ENCODE measurements at places on chromosomes 11 and 22.

DNA sequence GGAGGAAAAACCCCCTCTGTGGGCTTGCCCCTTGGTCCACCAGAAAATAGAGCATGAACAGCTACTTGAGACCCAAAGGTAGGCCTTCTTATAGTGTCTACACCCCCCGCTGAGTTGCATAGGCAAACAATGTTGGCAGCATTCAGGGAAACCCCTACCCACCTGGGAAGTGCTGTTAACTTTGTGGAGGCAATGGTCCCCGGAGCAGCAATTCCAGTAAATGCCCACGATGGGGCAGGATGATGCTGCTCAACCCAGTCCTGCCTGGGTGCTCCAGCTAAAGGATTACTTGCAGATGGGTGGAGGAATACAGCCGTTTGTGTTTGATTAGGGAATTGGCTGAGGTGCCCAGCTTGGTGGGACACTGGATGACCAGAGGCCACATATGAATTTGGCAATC is 381.3 kb upstream of the ANO5 start:
- DNase-seq, result no peak

DNA sequence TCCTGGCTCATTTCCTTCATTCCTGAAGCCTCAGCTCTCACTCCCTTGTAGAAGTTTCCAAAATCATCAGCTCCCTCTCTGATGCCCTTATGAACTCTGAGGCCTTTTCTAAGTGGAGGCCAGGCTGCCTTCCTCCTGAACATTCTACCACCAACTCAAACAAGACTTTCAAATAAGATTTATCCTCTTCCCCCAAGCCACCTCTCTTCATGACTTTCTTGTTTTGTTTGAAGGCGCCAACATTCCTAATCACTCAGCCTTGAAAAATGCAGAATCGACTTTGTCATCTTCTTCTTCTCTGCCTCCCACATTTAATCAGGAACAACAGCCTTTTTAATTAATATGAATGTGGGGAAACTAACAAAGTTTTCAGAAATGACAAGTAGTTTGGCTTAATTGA is 927.9 kb downstream of the OPCML start:
- DNase-seq, result no peak

DNA sequence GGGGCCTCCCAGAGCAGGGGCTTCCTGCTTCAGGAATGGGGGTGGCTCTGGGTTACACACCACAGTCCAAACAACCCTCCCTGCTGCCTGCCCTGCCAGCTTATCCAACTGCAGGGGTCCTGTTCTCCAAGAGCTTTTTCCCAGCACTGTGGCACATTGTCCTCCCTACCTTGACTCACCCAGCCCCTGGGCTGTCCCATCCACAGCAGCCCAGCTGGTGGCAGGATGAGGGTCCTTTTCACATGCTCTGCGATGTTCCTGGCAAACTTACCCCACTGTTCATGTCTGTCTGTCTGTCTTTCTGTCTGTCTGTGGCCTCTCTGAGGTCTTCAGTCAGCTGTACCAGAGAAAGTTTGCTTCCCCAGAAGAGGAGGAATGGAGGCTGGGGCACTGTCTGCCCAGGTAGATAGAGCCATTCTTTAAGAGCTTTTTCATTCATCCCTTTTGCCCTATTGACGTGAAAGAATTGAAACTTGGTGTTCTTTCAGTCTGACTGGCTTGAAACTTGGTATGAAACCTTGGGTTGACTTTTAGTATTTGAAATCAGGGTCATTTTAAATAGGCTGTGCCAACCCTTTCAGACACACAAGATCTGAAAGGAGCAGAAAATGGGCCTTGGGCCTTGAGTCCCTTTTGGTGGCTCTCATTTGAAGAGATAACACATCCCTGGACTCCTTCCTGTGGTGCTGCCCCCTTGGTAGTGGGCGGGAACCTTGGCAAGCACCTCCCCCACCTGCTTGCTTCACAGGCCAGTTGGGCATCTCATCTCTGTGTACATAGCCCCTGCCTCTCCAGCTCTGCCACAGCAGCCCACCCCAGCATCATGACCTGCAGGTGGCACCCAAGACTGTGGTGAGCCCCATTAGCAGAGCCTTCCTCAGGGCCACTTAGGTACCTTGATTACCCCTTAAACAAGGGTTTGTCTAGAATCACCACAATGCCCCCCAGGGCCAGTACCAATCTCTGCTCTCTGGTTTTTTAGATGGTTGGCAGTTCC is 74.6 kb upstream of the SUSD2 start:
- no peak for DNase-seq

DNA sequence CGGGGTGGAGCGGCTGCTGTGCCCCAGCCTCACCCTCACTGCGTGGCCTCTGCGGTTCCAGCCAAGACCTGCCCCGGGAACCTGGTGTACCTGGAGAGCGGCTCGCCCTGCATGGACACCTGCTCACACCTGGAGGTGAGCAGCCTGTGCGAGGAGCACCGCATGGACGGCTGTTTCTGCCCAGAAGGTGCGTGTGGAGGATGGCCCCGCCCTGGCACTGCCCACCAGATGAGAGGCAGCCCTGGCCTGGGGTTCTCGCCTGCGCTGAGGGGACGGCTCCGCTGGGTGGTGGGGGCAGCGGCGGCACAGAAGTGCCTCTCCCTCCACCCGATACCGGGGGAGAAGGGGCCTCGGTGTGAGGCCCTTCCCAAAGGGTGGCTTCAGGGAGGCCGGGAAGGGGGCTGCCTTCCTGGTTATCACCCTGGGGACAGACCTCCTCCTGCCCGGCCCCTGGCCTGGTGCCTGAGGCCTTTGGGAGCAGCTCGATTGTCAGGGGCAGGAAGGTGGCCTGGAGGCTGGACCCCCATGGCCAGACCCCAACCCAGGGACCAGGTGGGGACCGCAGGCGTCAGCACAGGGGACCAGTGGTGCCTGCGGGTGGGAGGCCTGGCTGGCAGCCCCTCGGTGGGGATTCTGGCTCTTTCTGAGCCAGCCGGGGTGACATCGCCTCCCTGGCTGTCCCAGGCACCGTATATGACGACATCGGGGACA is 7.1 kb downstream of the MUC2 start:
- DNase-seq, result no peak

- DNase-seq, result no peak
Observed at GRCh38 chr11:67344264-67344663, 9.1 kb downstream of the POLD4 start.

DNA sequence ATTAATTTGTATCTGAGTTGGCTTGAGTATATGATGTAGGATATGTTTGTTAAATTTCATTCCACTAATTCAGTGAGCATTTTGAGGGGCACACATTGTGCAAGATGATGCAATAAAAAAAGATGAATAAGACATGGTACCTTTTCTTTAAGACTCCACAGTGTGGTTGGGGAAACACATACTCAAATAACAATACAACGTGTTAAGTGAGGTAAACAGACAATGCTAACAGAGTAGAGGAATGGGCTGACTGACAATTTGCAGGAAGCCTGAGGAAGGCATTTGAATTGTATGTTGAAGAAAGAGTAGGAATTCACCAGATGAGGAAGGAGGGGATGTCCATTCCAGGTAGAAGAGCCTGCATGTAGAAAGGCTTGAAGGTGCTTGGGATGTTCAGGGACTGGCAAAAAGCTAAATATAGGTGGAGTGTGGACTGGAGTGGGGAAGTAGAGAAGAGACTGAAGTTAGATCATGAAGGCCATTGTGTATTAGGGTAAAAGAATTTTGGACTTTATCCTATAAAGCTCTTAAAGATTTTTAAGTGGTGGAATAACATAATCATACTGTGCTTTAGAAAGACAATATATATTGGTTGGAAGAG is 6.8 kb downstream of the RNF169 start:
- DNase-seq, result no peak

DNA sequence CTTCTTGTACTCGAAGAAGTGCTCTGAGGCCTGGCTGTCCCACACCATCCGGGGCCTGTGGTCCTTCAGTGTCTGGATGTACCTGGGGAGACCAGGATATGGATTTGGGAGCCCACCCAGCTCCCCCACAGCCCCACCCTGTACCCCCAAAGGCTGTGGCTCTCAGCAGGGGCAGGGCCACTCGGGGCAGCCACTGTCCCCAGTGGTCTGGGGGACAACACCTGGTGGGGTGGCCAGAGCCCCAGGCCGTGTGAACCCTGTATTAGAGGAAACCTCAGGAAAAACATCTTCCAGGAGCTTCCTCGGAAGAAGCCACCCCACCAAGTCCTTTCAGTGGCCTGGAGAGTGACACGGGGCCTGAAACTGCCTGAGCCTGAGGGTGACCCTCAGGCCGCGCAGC is 27.8 kb downstream of the TSPAN4 start:
- no peak for DNase-seq

- DNase-seq, result no peak
Observed at GRCh38 chr11:85903406-85903805, 48.2 kb downstream of the CCDC83 start.

DNA sequence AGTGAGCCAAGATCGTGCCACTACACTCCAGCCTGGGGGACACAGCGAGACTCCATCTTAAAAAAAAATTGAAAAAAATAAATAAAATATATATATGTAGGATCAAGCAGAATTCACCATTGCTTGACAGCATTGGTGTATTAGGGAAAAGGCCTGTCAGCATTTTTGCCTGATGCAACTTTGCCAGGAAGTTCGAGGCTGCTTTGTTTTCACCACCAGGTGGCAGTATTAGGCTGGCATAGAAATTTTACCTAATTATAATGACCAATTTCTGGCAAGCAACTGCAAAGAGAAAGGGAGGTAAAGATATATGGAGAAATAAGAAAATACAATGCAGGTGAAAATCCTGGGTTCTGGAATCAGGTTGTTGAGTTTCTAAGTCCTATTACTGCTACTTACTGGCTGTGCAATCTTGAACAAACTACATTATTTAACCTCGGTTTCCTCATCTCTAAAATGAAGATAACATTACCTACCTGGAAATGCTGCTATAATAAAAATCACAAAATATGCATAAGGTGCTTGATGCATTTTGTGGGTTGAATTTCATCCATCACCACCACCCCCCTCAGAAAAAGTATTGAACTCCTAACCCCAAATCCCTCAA is 24.7 kb downstream of the LAYN start:
- peak; percentile 13 for DNase-seq

- no peak for DNase-seq
Observed at GRCh38 chr22:37154925-37155712, 5.4 kb upstream of the IL2RB start.
